Activated naive CD4-positive, alpha-beta T cell treated with anti-CD3 and anti-CD28 coated beads, Interleukin-2, amount 10 ng/mL, durations not matched to agents 5 hours and 36 hours (primary cell): ENCODE measurements at places on chromosomes 3 and 15. TPM values are rescaled to one million over a fixed set of nuclear protein-coding genes. Genes with fewer than 3 reads are reported as not detected.

CRYBG3 gene
- 6.7 TPM for total RNA-seq

GHSR gene
- not detected for total RNA-seq

ABI3BP gene
- not detected for total RNA-seq

GOLGA8Q gene
- total RNA-seq: 1.1 TPM

CCR9 gene
- total RNA-seq: not detected

TRH gene
- not detected for total RNA-seq

SKOR1 gene
- 0.36 TPM for total RNA-seq

CGNL1 gene
- total RNA-seq: not detected

GOLGA8R gene
- total RNA-seq: 2.1 TPM

CISH gene
- total RNA-seq: 389 TPM

FBXO40 gene
- not detected for total RNA-seq

HRH1 gene
- 0.22 TPM for total RNA-seq

CDHR4 gene
- total RNA-seq: not detected

POLQ gene
- total RNA-seq: 18.7 TPM
